Naive thymus-derived CD8-positive, alpha-beta T cell (primary cell): ENCODE measurements at places on chromosomes 16 and 17.

- no peak for DNase-seq
Observed at GRCh38 chr16:11354407-11354732, 9.1 kb downstream of the RMI2 start.

- DNase-seq, result no peak
Observed at GRCh38 chr16:55294129-55294528, 29.9 kb upstream of the IRX6 start.

DNA sequence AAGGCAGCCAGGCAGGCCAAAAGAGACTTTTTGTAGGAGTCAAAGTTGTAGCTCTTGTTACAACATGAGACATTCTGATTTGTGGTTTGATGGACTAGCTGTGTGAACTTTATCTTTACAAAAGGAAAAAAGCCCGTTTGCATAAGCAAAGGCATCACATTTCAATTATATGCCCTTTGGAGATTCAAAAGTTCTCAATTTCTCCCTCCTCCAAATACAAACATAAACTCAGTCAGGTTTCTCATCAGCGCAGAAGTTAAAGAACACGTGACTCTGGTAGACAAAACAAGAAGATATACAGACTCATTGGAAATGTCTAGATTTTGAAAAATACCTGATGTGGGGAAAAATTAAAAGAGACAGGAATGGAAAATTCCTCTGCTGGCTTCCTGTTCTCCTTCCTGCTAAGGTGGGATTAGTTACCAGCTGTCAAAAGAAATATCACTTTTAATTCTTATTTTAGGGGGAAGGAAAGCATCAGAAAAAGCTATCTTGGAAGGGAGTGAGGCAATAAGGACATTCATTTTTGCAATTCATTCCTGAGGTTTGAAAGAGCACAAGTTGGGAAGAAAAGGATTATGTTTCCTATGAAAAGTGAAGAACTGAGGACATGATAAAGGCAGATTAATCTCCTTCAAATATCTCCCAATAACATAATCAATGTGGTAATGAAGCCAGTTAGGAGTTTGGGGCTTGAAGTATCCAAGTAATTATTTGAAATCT lies 4.6 kb upstream of the KCNJ16 start:
- DNase-seq, result no peak

DNA sequence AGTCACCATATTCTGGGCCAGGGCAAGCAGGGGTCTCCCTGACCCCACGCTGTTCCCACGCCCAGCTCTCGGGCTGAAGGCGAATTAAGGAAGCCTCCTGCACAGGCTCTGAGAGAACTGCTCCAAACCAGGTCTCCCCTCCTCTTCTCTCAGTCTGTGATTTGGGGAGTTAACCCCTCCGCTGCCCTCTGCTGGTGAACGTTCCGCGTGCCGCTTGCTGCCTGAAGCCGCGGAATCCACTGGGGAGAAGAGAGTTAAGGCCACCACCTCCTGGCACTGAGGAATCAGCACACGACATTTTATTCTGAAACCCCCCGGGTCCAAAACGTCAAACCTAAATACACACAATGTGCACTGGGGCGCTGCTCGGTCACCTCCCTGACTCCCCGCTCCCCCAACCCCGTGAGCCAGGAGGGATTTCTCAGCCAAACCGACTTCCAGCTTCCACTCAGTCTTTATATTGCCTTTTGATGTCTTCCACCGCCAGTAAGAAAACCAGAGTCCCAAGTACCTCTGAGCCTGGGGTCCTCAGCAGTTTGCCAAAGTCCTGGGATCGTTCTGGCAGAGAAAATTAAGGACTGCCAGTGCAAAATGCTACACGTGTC lies 54.4 kb upstream of the RCVRN start:
- DNase-seq, result no peak

DNA sequence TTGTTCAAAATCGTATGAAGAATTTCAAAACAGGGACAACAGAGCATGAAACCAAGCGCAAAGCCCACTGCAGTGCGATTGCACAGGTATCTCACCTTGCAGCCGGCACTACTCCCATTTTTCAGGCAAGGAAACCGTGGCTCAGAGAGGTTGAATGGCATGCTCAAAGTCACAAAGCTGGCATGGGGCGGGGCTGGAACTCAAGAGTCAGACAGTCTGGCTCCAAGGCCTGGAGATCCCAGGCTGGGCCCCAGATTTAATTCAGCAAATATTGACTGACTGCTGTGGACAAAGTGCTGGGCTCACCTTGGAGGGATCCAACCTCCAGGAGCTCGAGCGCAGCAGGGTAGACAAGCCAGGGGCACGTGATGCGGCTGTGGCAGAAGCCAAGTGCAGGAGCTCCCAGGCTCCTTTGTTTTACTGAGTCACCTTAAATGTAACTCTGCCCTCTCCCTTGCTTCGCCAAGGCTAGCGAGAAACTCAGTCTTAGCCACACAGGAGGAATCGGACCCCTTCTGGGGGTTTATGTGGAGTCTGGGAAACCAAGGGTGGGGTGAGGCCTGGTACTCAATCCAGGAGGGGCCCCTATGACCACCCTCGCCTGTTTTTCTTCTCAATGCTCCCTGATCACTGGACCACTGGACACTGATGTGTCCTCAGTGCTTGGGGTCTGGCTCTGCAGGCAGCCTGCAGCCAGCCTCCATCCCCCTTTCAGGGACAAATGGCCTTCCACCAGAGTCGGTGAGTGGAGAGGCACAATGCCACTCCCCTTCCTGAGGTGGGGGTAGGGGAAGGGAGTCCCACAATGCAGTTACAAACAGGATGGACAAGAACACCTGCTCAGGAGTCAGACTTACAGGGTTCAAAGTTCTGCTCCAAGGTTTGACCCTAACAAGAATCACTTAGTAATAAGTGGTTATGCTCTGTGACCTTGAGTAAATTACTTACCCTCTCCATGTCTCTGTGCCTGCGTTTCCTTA lies 3.9 kb upstream of the SPATA20 start:
- DNase-seq, result no peak

GRCh38 chr17:45732926-45733505 lies 51.1 kb upstream of the CRHR1 start:
- DNase-seq, result no peak
